ENCODE measurements at places on chromosomes 5 and 9.

GRCh38 chr5:110338341-110339083 lies 388.0 kb downstream of the TMEM232 start:
- no peak for DNase-seq

DNA sequence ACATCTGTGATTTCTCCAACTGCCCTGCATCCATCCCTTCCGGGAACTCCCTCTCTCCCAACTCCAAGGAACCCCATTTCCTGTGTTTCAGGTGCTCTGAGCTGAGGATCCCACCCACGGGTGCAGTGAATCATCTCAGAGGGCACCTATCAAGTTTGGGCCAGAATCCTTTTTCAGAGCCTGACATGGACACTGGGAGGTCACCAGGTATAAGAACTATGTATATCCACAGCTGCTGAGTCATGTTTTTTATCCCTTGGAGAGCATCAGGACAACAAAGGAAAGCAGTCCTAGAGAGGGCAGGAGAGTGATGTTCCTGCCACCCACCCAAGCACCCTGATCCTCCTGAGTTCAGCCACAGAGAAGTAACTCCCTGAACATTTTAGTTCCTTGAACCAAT lies 3.8 kb downstream of the MED27 start:
- no peak for DNase-seq

- DNase-seq = peak; percentile 56
Observed at GRCh38 chr5:181261320-181262049, 542 bp upstream of the TRIM52 start.

DNA sequence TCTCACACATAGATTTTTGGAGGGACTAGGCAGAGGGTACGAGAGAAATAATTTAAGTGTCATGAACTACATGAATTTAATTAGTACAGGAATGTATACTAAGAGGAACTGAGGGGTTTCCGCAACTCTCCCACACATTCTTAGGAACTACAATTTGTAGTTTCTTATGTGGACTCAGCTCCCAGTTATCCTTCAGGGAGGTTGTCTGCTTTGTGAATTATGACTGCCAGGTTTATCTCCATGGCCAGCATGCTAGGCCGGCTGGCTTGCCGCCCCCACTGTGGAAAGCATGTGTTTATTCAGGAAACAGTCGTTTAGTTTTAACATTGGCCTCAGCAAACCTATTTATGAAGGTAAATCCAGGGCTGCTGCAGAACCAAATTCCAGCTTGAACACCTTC lies 415.0 kb downstream of the KCTD16 start:
- no peak for DNase-seq

DNA sequence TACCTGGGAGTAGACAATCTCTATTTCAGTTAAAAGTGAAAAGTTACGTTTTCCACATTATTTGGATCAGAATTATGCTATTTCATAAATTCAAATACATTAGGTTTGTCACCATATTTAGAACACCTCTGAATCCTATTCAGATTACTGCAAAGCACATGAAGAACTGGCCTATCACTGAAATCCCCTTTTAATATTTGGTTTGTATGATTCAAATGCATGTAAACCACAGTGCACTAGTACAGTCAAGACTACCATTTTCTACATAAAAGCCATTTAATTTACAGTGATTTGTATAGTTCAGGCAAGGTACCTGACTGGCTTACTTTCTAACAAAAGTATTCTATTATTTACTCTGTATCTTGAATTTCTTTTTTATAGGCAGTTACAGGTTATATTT lies 212.5 kb downstream of the MEF2C start:
- no peak for DNase-seq

DNA sequence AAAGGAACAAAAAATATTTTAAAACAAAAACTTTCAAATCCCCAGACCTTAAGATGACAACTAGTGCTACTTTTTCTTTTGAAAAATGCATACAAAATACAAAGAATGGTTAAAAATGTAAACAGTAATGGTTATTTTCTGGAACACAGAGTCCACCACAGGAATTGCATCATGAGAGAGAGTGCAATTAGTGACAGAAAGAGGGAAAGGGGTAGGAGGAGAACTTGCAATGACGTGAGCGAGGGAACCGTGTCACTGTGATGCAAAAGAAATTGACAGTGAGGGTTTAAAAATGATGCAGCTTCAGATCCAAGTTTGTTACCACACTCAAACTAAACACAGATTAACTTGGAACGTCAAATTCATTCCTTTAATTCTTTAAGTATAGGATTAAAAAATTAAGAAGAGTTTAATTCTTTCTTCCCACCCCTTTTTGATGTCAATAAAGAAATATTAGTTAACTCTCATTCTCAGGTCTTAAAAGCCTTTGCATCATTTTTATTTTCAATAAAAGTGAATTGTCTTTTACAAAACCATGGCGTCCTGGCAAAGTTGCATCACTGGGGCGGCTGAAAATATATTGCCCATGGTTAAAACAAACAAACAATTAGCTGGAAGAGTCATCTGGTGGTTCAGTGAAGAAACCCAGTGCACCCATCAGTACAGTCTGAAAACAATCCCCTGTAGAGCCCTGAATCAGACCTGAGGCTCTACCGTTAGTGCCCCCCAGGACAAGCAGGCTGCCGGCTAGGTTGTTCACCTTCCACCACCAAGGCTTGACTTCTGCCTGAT lies 39.5 kb downstream of the MACROH2A1 start:
- no peak for DNase-seq

GRCh38 chr5:17190799-17191391 lies 26.5 kb upstream of the BASP1 start:
- DNase-seq = no peak

DNA sequence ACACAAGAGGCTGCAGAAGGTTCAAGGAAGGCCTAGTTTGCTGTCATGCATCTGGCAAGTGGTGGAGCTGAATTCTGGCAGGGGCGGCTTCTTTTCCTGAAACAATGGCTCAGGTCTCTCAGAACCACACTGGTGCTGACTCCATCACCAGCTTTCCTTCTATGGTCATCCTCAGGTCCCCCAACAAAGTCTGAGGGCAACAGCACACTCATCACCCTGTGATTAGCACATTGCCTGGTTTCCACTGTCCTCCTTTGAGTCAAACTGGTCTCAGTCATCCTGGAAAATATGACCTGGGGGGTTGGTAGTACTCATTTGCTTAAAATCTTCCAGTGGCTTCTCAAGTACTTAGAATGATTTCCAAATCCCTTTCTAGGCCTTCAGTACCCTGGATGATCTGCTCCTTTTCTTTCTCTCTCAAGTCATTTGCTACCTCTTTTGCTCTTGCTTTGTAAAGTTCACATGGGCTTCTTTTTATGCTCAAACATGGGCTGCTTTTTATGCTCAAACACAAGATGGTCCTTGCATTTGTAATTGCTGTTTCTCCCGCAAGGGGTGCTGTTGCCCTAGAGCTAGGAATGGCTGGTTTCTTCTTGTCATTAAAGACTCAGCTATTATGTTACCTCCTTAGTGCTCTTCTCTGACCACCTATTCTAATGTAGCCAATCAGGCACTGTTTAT lies 144.9 kb downstream of the ALDH1A1 start:
- no peak for DNase-seq

- DNase-seq = no peak
Observed at GRCh38 chr9:116990592-116990991, 303.5 kb downstream of the TRIM32 start.

Data from stimulated activated CD4-positive, alpha-beta T cell treated with anti-CD3 and anti-CD28 coated beads, Interleukin-1b, Interleukin-23, amount 100 ng/mL, for 4 hours (primary cell).